Foreskin keratinocyte (primary cell): ENCODE measurements at places on chromosomes 11 and 22. TPM values are rescaled to one million over a fixed set of nuclear protein-coding genes. Genes with fewer than 3 reads are reported as not detected.

DNA sequence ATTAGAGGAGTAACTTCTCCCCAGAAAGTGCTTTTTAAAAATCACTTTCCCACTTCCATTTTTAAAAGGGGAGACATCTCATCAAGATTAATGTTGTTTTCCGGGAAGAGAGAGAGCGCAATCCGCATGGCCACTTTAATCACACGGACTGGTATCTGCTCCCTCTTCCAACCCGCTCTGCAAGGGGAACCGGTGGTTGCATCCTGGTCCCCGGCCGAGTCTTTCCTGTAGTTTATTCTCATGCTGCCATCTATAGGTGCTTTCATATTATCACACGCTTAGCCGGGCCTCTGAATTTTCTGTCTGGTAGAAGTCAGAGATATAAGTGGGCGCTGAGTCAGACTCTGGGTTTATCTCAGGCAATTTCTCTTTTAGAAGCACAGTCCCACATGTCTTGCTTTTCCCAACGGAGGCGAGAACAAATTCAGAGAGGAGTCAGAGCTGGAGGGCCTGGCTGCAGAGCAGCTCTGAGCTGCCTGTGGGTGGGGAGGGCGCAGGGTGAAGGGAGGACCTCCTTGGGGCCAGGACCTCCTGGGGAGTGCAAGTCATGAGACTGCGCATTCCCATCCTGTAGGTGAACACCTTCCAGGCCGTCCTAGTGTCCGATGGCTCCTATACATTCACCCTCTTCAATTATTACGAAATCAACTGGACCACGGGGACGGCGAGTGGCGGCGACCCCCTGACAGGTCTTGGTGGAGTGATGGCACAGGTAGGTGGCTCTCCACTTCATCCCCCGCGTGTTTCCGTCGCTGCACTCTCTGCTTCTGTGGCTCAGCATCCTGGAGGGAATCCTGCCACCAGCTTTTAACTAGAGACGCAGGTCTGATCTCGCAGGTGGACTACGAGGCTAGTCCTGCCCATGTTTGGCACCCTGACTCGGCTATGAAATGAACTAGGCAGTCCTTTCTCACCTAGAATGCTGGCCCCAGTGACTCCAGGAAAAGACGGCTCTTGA lies 11.7 kb downstream of the TECTA start:
- DNase-seq = peak; percentile 20

Gene TRIM34
- polyA plus RNA-seq = 4.2 and 6.1 TPM in 2 replicates

Gene LRRN4CL
- polyA plus RNA-seq = 0.32 TPM in 2 replicates

Gene PLAAT5
- polyA plus RNA-seq = not detected in 2 replicates

Gene PPP2R1B
- 11.5 and 13.1 TPM in 2 replicates for polyA plus RNA-seq
